Stimulated activated CD8-positive, alpha-beta memory T cell treated with anti-CD3 and anti-CD28 coated beads, Interleukin-15, amount 100 ng/mL, for 1 hour (primary cell): ENCODE measurements at places on chromosomes 2 and 18.

- no peak for DNase-seq
Observed at GRCh38 chr2:217995731-217996231, 7.0 kb downstream of the TNS1 start.

DNA sequence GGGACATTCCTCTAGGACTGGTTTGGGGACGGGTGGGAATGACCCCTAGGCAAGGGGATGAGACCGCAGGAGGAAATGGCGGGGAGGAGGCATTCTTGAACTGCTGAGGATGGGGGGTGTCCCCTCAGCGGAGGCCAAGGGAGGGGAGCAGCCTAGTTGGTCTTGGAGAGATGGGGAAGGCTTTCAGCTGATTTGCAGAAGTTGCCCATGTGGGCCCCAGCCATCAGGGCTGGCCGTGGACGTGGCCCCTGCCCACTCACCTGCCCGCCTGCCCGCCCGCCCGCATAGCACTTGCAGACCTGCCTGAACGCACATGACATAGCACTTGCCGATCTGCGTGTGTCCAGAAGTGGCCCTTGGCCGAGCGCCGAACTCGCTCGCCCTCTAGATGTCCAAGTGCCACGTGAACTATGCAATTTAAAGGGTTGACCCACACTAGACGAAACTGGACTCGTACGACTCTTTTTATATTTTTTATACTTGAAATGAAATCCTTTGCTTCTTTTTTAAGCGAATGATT, 4.9 kb downstream of the INHBB start:
- no peak for DNase-seq

- no peak for DNase-seq
Observed at GRCh38 chr2:173238385-173238784, 116.3 kb upstream of the CDCA7 start.

GRCh38 chr2:64626146-64626809, 27.4 kb downstream of the SERTAD2 start:
- DNase-seq: no peak

- DNase-seq: no peak
Observed at GRCh38 chr2:151097895-151098294, 163.8 kb downstream of the RBM43 start.

DNA sequence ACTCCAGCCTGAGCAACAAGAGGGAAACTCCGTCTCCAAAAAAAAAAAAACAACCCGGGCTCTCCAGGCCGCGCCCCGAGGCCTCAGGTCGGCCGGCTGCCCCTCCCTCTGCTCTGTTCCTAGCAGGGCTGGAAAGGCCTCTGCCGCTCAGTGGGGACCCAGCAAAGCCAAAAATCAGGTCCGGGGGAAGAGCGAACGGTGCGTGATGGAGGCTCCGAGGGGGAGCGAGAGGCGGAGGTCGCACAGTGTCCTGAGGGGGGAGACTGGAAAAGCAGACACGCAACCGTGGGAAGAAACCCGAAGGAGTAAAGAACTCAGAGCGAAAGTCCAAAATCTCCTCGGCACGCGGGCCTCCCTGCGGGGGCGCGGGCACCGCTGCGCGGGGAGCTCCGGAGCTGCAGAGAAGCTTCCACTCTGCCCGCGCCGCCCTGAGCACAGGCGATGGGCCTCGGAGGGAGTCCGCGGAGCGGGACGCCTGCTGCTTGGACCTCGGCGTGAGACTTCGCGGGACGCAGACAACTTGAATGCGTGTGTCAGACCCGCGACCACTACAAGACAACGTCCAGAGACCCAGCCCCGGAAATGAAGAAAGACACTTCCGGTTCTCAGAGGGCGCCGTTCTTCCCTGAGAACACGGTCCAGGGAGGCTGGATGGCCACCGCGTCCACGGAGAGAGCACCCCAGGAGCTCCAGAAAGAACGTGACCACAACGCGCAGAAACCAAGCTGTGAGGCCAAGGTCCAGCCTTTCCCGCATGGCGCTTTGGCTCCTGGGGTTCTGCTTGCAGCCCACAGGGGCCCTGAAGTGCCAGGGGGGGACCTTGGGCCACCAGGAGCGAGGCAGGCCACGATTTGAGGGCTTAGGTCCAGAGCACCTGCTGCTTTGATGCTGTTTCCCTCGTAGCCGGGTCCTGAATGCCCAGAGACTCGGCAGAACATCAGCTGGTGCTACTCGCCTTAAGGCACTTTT, 219.8 kb downstream of the DPP10 start:
- DNase-seq: no peak

- DNase-seq: no peak
Observed at GRCh38 chr2:42186366-42186765, 17.2 kb downstream of the EML4 start.

- DNase-seq: no peak
Observed at GRCh38 chr2:9767656-9768281, 75.5 kb upstream of the TAF1B start.

DNA sequence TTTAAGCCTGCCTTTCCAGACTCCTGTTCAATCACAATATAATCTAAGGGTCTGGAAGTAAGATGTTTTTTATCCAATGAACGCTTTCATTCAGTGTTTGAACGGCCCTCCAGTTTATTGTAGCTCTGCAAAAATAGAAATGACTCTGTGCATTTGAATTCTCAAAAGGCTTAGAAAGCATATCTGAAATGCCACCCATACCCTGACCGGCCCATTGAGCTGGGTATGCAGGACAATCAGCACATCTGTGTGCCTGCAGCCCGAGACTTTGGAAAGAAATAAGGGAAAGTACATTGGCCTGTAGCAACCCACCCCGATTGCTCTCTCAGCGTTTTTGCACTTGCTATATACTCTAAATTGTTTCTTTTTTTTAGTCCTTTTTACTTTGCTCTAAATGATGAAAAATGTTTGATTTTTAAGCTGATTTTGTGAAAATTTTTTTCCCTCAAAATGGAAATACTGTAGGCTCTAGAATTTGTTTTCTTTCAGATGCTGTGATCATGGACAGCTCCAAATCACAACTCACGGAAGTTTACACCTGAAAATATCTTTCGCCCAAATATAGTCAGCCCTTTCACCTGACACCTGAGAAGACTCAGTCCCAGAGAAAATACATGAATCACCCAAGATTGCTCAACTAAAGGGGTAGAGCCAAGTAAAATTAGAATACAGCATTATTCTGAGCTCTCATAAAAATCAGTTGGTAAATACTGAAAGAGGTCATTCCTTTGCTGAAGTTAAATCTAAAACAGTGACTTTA, 194.5 kb upstream of the SIX3 start:
- DNase-seq: no peak

DNA sequence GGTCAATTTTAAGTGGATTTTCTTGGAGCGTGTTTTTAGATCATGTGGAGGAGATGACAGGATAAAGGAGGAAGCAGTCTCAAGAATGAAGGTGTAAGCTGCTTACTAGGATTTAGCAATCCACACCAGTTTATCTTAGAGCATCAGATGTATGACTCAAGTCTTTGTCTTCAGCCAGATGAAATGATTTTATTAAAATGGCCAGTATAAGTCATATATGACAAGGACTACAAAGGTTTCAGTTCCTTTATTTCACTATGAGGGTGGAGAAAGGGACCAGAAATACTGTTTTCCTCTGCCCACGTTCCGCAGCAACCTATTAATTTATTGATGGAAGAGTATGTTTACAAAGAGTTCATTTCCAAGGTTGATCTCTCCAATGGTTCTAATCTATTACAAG, 970.5 kb upstream of the SLC39A10 start:
- DNase-seq: no peak

GRCh38 chr2:25808006-25808383, 70.3 kb downstream of the ASXL2 start:
- DNase-seq: no peak

DNA sequence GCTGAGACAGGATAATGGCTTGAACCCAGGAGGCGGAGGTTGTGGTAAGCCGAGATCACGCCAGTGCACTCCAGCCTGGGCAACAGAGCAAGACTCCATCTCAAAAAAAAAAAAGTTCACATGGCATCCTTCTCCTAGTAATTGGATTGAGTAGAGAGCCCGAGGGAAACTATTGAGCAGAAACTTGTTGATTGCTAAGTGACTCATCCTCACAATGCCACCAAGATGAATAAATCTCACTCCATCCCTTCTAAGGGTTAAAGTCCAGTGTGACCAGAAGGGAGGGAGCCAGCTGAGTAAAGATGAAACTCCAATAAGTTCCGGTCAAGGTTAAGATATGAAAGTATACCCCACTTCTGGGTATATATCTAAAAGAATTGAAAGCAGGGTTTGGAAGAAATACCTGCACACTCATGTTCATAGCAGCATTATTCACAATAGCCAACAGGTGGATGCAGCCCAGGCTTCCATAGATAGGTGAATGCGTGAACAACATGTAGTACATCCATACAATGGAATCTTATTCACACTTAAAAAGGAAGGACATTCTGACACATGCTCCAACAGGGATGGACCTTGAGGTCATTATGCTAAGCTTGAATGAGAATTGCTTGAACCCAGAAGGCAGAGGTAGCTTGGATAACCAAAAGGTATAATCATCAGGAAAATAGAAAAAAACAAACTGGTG, 13.0 kb upstream of the FHL2 start:
- no peak for DNase-seq

GRCh38 chr2:159125858-159126257, 157.4 kb downstream of the TANC1 start:
- DNase-seq: no peak

DNA sequence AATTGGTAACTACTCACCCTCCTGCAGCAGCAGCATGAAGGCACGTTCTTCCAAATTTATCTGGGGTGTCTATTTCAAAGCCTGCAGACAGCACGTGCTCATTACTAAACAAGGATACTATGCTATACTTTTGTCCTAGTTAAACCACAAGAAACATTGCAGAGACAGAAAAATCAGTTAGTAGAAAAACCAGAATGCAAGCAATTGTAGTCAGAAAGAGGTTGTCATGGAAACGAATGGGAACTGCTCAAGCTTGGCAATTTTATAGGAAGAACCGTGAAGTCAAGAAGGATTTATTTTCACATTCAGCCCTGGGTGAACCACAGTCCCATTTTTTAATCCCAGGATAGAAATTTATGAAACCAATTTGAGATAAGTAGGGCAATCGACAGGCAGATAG, 162.2 kb upstream of the PGAP1 start:
- DNase-seq: no peak

- no peak for DNase-seq
Observed at GRCh38 chr2:84799772-84800171, 81.1 kb downstream of the TRABD2A start.
